ENCODE measurements at places on chromosomes 1 and 21.

DNA sequence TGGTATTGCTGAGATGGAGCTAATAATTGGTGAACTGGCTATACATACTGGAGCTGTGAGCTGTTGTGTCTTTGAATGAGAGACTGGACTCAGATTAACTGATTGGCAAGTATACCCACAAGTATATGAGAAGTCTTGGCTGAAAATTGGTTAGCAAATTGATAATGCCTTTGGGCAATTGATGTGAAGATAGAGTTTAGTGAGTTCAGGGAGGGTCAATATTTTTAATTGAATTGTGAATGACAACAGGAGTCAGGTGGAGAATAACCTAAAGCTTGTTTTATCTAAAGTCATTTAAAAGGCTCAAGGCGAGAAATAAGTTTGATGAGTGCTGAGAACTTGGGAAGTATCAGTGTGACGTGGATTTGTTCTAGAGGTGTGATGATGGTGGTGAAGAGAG is 27.5 kb downstream of the NCAM2 start:
- DNase-seq, result no peak

- no peak for DNase-seq
These were observed 355.8 kb downstream of the GPATCH2 start for GRCh38 chr1:217274927-217275654.

GRCh38 chr1:29579821-29580425 is 343.6 kb downstream of the PTPRU start:
- peak; percentile 78 for DNase-seq

GRCh38 chr1:12519693-12520364 is 98.2 kb downstream of the DHRS3 start:
- DNase-seq, result no peak

- peak; percentile 68 for DNase-seq
These were observed 2.2 kb downstream of the ZC3H12A start for GRCh38 chr1:37476460-37477197.

- no peak for DNase-seq
These were observed 12.3 kb upstream of the RASSF5 start for GRCh38 chr1:206495011-206495461.

DNA sequence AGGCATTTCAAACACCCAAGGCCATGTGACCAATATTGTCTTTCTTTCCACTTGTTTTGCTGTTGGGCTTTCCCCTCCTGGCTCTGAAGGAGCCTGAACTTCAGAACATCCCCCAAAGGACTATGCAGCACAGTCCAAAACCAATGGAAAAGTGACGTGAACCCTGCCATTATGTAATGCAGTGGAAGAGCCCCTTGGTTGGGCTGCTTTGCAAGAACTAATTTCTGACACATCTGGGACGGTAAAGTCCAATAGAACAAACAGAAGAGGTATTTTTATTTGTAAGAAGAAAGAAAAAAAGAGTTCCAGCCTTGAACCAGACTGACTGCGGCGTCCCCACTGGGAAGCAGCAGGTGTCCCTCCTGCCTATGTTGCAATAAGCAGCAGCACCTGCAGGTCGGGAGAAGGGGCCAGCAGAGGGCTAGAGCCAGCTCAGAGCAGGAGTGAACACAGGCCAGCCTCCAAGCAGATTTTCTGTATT is 116.7 kb downstream of the CDC7 start:
- no peak for DNase-seq

DNA sequence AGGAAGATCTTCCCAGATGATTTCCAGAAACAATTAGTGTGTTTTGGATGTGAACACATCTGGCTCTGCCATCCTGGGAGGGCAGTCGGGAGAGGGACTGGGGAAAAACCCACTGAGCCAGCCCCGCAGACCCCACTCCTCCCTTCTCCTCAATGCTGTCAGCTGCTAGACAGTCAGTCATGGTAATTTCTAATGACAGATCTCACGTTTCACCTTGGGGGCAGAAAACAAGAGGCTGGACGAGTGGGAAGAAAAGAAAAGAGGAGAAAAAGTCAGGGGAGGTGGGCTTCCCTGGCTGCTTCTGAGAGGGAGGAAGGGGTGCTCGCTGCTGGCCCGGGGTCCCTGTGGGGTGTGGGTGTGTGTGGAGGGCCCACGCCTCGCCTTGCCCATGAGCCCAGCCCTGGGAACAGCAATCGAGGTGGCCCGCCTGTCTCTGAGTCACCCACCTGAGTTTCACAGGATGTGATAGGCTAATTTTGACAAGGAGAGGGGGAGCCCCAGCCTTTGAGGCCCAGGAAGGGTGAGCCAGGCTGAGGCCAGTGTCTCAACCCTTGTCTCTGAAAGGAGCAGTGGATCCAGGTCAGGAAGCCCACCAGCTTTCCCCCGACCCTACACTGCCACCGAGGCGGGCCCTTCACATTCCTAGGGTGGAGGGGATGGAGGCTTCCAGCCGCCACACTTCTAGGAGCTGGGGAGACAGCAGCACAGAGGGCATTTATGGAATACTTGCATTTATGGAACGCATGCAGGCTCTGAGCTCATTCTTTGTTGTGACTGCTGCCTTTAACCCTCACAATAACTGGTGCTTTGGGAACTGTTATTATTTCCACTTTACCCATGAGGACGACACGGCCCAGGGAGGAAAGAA is 49.1 kb upstream of the IFNLR1 start:
- no peak for DNase-seq

GRCh38 chr21:33540711-33541104 is 1.2 kb downstream of the GART start:
- DNase-seq, result no peak

GRCh38 chr1:213138892-213139291 is 87.9 kb downstream of the RPS6KC1 start:
- DNase-seq, result no peak

- DNase-seq, result no peak
These were observed 27.2 kb upstream of the CLIC4 start for GRCh38 chr1:24717887-24718650.

DNA sequence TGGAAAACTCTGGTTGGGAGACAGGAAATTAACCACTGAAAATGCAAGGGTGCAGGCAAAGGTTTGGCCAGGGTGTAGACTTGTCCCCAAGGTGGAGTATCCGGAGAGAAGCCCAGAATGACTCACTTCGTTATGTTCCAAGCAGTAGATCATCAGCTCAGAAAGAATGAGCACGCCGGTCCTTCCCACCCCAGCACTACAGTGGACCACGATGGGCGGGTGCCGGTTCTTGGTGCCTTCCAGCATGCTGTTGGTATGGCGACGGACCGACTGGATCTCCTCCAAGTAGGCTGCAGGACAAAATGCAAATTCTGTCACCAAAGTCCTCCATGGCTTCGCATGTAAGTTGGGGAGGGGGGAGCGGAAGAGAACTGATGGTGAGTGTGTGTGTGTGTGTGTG is 83.4 kb downstream of the SMYD2 start:
- DNase-seq, result no peak

- no peak for DNase-seq
These were observed 126.6 kb downstream of the ACTL8 start for GRCh38 chr1:17881761-17882160.

- DNase-seq, result no peak
These were observed at the start of gene RUSC1 for GRCh38 chr1:155320661-155321617. RUSC1 (plus strand) TSS chr1:155320894; CDS start chr1:155321774, 880 bp downstream.

DNA sequence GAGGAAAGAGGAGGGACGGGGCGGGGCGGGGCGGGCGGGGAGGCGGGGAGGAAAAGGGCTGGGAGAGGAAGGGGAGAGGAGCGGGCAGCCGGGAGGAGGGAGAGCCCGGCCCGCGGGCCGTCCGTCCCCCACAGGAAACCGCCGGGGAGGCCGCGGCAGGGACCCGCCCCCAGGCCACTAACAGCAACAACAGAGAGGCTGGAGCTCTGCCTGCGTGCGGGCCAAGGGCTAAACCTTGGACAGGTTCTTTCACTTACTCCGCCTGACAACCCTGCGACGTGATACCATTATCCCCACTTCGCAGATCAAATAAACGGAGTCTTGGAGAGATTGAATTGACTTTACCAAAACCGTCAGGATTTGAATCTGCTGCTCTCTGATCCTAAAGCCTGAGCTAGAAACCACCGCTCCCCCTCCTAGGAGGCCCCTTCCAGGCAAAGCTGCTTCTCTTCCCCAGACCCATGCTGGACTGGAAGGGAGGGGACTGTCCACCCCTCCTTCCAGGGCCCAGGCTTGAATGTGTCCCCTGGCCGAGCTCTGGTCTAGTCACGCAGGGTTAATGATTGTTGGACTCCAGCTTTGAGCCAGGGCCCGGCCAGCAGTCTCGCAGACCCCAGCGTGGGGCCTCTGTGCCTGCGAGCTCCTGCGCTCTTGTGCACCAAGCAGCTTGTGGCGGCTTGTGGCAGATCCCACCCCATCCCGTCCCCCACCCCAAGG is at the start of gene EVA1B:
Gene EVA1B (minus strand): TSS at position 10 of the 717 bp plus-strand sequence. CDS start 608 bp downstream, outside the sequence.
- DNase-seq, result peak; percentile 16

DNA sequence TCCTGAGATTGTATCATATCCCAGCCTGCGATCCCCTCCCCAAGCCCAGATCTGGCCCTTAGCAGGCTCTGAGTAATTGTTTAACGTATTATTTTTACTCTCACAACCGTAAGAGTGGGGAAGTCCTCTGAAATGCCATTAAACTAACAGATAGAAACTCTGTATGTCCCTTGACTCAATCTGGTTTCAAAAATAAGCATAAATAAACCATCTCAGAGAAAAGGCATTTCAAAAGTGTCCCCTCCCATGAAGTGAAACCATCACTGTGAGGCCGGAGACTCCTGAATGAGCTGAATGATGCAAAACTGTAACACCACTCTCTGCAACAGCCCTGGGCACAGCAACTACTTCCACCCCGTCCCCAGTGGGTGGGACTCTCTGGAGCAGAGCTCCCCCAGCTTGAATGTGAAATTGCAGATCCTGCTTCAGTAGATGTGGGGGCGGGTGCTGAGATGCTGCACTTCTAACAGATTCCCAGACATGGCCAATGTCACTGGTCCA is 104.1 kb downstream of the SYF2 start:
- DNase-seq, result no peak

DNA sequence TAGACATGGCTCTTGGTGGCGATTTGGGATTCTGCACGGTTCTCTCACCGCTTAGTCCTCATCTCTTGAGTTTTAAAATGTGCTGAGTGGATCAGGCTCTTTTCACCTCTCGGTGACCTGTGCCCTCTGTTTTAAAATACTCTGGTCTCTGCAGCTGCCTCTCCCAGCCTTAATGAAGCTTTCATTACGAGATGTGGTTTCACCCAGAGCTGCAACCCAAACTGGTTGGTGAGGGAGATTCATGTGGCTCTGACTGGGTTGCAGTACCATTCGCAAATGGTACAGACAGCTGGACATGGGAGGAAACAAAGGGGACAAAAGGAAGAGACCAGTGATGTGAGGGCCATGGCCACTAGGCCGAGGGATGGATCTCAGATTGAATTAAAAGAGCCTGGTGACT is 258.9 kb downstream of the ASTN1 start:
- no peak for DNase-seq

- no peak for DNase-seq
These were observed 201.7 kb upstream of the LMO4 start for GRCh38 chr1:87126886-87127505.

GRCh38 chr1:111886741-111887140 is 102.7 kb downstream of the KCND3 start:
- no peak for DNase-seq

Data from AG09309 (cell line).